ENCODE measurements at places on chromosomes 7 and 10. TPM values are rescaled to one million over a fixed set of nuclear protein-coding genes. Genes with fewer than 3 reads are reported as not detected.

Gene ACTR3C
- 0.16 TPM for polyA plus RNA-seq

Gene GJC3
- not detected for polyA plus RNA-seq

Gene BICC1
- polyA plus RNA-seq: 2.2 TPM

DNA sequence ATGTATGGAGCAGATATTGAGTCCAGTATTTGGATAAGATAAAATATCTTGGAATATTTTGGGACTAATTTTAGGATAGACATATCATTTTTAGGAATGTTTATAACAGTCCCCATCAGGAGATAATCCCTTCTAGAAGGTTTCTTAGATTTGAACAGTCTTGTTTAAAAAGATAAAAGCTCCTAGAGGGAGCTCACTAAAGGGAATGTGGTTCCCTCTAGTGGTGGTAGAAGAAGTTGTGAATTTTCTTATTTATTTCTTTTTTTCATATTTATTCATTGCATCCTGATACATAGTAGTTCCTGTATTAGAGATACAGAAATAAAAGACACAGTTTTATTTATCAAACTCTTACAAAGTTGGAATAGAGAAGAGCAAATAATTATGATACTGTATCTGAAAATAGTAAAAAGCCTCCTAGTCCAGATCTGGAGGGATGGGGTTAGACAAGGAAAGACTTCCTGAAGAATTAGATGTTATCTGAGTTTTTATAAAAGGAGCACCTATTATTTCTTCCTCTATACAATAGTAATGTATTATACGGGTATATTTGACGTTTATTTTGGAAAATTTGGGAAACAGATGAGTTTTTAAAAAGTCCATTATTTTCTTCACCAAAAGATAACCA, 24.5 kb upstream of the KLF14 start:
- peak; percentile 56 for DNase-seq

Gene STEAP2
- 9.5 TPM for polyA plus RNA-seq

DNA sequence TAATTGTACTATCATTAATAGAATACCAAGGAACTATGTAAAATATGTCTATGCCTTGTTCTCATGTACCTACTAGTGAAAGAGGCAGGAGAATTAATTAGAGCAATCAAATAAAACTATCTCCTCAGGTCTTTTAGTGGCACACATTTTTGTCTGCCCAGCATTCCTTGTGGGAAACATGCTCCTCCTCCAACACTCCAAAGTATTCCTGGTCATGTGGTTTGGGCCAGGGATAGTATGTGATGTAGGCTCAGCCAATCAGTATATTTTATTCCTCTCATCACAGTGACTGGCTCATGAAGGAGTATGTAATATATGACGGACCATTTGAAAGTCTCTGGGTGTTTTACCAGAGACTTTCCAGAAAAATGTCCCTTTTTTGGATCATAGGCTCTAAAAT, 16.7 kb upstream of the SYPL1 start:
- no peak for DNase-seq

Gene OR2A42
- polyA plus RNA-seq: not detected

Gene SPDYE6
- polyA plus RNA-seq: not detected

DNA sequence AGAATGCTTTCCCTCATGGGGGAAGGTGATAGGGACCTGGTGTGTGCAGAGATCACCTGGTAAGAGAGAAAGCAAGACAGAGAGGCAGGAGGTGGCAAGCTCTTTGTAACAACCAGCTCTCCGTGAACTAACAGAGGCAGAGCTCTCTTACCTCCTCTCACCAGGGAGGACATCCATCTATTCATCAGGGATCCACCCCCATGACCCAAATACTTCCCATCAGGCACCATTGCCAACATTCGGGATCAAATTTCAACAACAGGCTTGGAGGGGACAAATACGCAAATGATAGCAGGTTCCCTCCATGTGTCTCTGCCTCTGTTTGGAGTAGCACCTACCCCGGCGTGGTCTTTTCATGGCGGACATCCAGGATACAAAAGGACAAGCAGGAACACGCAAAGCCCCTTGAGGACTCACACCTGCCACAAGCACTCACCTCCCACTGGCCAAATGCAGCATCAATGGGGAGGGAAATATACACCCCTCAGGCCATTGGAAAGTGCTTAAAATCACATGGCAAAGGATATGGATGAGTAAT, 431.2 kb upstream of the AUTS2 start:
- no peak for DNase-seq

DNA sequence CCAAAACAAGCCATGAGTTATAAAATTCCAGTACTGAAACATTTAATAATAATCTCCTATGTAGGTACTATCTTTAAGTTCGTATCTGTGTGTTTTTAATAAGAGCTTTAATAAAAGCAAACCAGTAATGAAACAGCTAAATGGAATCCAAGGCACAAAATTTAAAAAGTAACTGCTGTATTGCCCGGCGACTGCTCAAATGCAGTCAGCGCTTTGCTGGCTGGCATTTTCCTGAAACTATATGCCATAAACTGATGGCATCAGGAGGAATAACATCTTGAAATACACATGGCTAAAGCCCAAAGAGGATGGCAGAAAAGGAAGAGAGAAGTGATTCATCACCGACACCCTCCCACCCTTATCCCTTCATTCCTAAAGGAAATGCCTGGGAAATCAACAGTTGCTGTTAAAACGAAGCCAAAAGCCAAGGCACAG, 133.1 kb downstream of the CUBN start:
- no peak for DNase-seq

All from SK-N-SH (cell line).